ENCODE measurements at places on chromosomes 7 and 10.

DNA sequence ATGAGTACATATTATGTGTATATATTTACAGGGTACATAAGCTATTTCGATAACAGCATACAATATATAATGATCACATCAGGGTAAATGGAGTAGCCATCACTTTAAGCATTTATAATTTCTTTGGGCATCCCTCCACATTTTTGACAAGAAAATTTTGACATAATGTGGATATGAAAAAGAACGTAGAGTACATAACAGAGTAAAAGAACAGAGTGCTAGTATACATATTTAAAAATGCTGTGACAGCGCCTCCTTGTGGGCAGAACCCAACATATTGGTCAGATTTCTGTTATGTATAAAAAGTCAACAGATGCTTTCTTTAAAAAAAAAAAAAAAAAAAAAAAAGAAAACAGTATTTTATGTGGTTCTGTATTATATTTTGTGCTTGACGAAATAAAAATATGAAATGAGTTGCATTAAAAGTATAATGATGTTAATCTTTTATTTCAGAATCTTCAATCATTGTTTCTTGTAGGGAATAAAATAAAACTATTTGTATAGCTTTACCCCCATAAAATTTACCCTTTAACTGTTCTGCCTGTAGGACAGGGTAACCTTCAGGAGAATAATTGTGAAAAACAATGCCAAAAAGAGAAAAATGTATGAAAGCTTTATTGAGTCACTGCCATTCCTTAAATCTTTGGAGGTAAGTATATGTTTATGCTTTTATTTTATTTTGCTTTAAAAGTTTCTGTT is 18.3 kb upstream of the HBP1 start:
- peak; percentile 55 for DNase-seq

DNA sequence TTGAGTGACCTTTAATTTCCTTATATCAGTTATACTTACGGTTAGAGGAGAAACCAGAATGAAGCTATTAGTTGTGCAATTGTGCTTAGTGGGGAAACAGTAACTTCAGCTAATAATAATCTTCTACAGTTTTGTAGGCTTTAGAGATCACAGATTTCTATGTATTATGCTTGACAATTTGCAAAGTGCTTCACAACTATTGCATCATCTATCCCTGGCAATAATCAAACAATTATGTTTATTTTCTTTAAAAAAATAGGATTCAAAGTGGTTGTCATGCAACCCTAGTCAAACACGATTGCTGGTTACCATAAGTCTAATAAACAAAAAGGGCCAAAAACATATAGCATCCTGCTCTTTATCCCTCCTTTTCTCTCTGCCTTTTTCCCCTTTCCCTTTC is 530.3 kb downstream of the NXPH1 start:
- no peak for DNase-seq

GRCh38 chr10:90871279-90871765 is 452 bp upstream of the RPP30 start:
- no peak for DNase-seq

DNA sequence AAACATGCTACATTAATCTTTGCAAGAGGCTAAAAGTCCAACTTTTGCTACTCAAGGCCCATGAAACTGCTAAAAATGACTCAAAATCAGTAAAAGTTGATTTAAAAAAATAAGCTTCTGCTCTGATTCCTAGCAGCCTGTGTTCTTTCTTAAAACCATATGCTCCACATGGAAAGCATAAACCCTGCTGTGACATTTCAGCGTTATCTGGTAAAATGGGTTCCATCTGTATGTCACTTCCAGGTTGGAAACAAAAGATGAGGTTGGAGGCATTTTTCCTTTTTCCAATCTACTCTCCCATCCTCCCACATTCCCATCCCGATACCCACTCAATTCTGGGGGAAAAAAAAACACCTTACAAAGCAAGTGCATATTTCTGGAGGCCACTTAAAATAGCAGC is 439.5 kb downstream of the NEBL start:
- DNase-seq: no peak

- no peak for DNase-seq
These were observed 2.3 kb downstream of the DNTT start for GRCh38 chr10:96306516-96306915.

GRCh38 chr10:80599424-80599847 is 61.7 kb downstream of the SH2D4B start:
- peak; percentile 32 for DNase-seq

GRCh38 chr10:111491154-111491553 is 414.3 kb downstream of the ADRA2A start:
- no peak for DNase-seq

DNA sequence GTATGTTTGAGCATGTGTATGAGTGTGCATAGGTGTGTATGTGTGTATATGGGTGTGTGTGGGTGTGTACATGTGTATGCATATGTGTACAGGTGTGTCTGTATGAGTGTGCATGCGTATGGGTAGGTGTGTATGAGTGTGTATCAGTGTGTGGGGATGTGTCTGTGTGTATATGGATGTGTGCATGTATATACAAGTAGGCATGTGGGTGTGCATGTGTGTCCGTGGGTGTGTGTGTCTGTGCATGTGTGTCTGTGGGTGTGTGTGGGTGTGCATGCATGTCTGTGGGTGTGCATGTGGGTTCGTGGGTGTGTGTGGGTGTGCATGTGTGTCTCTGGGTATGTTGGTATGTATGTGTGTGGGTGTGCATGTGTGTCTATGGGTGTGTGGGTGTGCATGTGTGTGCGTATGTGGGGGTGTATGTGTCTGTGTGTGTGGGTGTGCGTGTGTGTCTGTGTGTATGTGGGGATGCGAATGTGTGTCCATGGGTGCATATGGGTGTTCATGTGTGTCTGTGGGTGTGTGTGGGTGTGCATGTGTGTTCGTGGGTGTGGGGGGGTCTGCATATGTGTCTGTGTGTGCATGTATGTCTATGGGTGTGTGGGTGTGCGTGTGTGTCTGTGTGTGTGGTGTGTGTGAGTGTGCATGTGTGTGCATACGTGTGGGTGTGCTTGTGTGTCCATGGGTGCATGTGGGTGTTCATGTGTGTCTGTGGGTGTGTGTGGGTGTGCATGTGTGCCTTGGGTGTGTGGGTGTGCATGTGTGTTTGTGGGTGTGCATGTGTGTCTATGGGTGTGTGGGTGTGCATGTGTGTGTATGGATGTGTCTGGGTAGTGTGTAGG is 20.6 kb downstream of the EMX2 start:
- DNase-seq: no peak

- no peak for DNase-seq
These were observed 162.8 kb upstream of the CSTF2T start for GRCh38 chr10:51862149-51862548.

DNA sequence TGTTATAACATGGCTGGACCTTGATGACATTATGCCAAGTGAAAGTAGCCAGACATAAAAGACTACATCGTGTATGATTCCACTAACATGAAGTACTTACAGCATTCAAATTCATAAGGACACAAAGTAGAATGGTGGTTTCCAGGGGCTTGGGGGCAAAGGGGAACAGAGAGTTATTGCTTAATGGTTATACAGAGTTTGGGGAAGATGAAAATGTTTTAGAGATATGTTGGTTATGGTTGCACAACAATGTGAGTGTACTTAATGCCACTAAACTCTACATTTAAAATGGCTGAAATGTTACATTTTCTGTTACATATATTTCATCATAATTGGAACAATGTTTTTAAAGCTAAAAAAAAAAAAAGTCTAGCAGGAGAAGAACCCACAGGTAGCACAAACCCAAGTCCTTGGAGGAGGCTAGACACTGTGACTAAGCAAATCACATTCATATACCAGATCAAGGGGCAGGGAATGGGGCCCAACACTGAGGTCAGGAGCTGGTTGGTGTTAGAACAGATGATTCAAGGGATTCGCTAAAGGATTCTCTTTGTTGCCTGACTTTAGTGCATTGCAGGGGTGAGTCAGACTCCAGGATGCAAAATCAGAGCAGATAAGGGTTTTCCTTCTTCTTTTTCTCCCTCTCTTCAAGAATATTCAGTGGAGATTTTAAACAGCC is 25.1 kb upstream of the AOAH start:
- DNase-seq: no peak

GRCh38 chr10:122306744-122307143 is 35.6 kb downstream of the BTBD16 start:
- DNase-seq: no peak

DNA sequence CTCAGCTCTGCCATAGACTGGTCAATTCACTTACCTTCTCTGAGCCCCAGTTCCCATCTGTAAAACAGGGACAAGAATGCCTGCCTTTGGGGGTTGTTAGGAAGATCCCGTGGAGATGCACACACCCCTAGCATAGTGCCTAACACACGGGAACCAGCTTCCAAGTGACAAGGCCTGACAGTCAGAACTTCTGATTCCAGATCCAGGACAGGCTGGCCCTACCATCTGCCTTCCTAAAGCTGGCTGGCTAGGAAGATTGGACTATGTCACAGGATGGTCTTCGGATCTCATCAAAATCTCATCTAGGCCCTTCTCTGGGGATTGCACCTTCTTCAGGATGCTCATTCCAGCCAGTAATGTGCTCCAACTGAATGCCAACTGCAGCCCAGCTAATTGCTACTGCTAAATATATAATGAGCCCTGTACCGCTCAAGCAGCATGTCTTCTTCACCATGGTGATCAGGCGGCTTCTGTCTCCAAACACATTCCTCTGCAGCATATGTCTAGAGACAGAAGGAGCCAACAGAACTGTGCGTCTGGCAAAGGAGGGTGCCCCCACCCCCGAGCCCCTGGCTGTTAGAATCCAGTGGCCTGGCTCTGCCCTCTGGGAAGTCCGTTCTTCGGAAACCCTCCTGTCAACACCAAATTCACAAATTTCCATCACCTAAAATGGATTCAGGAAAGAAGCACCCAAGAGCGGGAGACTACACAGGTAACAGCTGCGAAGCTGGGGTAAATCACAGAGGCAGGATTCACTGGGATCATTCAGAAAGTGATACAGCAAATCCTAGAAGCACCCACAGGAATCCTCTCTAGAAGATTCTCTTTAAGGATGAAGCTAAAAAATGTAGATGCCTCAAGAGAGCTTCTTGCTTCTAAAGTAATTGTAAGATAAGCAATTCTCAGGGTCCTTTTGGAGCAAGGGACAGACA is 142.1 kb upstream of the EEPD1 start:
- no peak for DNase-seq

GRCh38 chr10:103676851-103677417 is 178.4 kb downstream of the SH3PXD2A start:
- DNase-seq: no peak

DNA sequence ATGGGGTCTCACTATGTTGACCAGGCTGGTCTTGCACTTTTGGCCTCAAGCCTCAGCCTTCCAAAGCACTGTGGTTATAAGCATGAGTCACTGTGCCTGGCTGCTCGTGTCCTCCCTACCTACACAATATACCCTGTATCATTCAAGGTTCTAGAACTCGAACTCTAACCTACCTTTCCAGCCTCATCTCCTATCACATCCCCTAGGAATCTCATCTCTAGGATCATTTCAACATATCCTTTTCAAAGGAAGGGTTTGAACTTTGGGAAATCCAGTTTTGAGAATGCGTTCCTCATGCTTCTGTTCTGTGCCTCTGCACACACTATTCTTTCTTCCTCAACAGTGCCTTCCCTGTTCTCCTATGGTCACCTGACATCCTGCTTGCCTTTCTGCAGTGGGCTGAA is 87.8 kb upstream of the RHEB start:
- no peak for DNase-seq

DNA sequence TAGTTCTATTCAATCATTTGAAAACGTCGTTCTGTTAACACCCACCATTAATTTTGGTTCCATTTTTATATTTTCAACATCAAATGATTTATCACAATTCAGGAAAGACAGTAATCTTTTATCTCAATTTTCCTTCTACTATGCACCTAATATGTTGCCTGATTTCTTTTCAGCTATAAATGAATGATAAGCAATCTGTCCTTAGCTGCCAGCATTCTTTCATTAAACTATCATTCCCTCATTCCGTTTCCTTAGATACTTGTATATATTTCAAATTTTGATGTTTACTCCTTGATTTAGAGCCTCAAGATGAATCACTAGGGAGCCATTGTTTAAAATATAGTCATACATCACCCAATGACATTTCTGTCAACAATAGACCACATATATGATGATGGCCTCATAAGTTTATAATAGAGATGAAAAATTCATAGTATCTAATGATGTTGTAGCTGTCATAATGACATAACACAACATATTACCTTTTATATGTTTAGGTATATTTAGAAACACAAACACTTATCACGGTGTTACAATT is 661.7 kb downstream of the IPMK start:
- DNase-seq: no peak

GRCh38 chr7:38928506-38928905 is 19.5 kb upstream of the VPS41 start:
- DNase-seq: no peak

DNA sequence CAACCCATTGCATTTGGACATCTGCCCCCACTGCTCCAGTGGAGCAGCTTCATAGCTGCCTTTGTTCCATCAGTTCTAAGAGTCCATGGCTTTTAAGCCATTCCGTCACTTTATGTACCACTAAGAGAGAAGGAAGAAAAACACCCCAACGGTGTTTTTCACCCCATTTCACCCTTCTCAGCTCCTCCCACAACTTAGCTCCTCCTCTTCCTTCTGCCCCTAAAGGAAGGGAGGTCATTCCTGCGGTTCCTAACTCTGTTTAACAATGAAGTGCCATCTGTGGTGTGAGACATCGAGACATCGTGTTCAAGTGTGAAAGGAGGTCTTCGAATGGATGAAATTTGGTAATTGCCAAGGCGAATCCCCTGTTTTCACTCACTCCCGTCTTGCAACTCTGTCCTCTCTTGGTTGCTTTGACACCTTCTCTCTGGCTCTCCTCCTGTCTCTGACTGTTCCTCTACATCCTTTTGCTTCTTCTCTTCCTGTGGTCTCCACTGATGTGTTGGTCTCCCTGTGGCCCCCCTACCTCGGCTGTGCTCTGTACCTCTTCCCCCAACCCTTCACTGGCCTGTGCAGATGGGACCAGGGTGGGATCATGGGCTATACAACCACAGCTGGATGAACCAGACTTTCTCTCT is 23.0 kb downstream of the SMKR1 start:
- no peak for DNase-seq

DNA sequence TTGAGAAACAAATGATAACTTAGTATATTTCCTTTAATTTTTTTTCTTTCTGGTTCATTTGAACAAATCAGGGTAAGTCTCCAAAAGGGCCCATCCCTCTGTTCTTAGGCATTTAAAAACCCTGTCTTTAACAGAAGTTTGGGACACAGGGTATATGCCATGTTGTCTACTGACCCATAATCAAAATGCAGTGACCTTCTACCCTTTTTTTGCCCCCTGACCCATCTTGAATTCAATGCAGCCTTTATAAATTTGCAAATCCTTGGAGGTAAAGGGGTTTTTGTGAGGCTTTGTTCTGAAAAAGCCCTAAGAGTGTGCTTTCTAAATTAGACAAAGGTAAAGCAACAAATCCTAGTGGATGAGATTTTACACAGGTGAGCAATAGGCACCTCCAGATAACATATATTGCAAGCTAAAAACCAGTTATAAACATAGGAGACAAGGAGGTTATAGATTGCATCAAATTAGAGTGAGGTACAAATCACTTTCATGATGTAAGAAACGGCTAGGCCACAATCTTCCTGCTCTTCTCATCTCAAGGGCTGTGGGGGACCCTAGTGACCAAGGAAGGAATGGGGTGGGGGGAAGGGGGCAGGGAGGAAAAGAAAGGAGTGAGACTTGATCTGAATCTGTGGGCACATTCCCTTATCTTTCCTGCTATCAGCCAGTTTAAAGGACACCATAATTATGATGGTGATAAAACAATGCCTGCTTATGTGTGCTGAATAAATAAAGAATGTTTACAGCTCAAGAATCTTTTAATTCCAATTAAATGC is 2.7 kb downstream of the SKIDA1 start:
- DNase-seq: no peak
